GDM1 (cell line): ENCODE measurements at places on chromosomes 6 and 20.
A peak's percentile ranks its signal among the peaks of the same experiment; 100 is the strongest.

DNA sequence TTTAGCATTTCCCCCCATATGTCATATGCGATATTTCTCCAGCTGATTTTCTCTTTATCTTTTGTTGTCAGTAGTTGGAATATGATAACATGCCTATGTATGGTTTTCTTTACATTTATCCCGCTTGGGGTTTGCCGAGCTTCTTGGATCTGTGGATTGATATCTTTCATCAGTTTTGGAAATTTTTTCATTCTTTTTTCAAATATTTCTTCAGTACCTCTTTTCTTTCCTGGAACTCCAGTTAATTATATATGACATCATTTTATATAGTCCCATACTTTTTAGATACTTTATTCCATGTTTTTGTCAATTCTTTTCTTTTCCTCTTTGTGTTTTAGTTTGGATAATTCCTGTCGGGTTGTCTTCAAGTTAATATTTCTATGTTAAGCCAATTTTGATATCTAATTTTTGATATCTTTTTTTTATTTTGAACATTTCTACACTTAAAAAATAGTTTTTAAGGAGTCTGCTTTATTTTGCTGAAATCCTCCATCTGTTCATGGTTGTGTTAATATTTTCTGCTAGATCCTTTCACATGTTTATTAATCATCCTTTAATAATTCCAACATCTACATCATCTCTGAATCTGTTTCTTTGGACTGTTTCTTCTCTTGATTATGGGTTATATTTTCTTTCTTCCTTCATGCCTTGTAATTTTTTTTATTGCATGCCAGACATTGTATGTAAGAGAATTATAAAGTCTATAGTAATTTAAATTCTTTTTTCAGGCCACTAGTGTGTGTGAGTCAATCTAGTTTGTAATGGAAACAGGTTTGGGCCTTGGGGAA lies 9.5 kb downstream of the ZDHHC14 start:
- DNase-seq = no peak

GRCh38 chr6:109894181-109894580 lies 83.9 kb upstream of the GPR6 start:
- DNase-seq = peak; percentile 3

GRCh38 chr6:136524339-136524935 lies 25.8 kb downstream of the MAP7 start:
- DNase-seq = no peak

- DNase-seq = no peak
Measured at GRCh38 chr20:51735728-51736600, 32.2 kb downstream of the ATP9A start.

DNA sequence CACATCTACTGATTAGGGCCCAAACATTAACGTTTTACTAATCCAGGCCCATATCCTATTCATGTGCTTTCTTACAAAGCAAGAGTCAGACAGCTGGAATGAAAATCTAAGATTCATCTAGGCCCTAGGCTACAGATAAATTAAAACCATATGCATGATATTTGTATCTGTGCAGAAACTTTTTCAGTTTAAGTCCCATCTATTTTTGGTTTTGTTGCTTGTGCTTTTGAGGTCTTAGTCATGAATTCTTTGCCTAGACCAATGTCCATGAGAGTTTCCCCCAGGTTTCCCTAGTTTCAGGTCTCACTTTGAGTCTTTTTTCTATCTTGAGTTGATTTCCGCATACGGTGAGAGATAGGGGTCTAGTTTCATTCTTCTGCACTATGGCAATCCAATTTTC lies 20.2 kb downstream of the ADNP start:
- no peak for DNase-seq

DNA sequence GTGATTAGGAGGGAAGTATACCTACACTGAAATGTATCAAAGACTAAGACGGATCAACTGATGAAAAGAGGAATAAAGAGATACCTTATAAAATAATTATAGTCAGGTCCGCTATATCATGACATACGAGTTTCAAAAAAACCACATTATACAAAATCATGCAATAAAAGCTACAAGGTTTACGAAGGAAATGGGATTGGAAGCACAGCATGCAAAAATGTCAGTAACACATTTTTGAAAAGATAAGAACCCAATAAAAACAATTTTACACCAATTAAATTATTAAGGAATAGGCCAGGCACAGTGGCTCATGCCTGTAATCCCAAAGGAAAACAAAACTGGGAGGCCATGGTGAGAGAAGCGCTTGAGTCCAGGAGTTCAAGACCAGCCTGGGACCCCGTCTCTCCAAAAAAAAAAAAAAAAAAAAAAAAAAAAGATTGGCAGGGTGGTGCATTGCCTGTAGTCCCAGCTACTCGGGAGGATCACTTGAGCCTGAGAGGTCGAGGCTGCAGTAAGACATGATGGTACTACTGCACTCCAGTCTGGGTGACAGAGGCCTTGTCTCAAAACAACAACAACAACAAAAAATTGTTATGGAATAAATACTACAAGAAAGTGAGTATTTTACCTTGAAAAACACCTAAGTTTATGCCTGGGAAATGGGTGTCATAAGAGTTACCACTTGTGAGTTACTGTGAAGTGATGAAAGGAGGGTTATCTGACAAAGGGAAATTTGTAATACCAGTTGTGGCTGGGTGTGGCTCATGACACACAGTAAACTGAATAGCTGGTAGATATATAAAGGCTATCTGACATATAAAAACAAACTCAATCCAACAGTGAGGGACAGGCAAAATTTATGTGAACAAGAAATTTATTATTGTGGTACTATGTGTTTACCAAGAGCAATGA lies 45.2 kb downstream of the RANBP9 start:
- DNase-seq = no peak

- peak; percentile 56 for DNase-seq
Measured at GRCh38 chr20:63896264-63897105, 1.6 kb downstream of the DNAJC5 start.

DNA sequence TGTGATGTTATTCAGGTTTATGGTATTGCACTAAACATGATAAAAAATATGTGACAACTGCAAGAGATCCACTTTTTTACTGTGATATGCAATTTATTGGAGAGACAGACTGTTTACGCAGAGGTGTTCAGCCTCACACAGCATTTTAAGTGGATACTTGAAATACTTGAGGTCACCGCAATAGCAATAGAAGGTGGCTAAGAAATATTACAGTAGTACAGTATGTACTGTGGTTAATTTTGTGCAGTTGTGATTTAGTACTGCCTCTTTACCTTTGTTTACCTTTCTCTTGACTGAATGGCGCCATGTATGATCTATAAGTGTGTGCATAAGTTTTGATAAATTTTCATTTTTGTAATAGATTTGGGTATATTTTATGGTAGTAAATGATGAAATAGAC lies 17.4 kb downstream of the MACROD2 start:
- no peak for DNase-seq

GRCh38 chr6:42984924-42985475 lies 630 bp downstream of the PPP2R5D start:
- DNase-seq = no peak

GRCh38 chr6:56572788-56573471 lies 69.8 kb downstream of the DST start:
- DNase-seq = no peak
